Activated T-helper 1 cell treated with anti-CD3 and anti-CD28 coated beads, Interleukin-12 subunit alpha, Interleukin-12 subunit beta, Interleukin-2, Interleukin-4 antibody, amounts not matched to agents 30 ng/mL and 10 ng/mL and 1 ng/mL, durations not matched to agents 14 hours and 24 hours and 36 hours (primary cell): ENCODE measurements at places on chromosomes 16 and 17. TPM values are rescaled to one million over a fixed set of nuclear protein-coding genes. Genes with fewer than 3 reads are reported as not detected.

Gene KAT2A
- total RNA-seq, result 70.8 and 76.9 TPM in 2 replicates

Gene OTOA
- 0.10 TPM in 1 of 2 replicates, not detected in the other for total RNA-seq

Gene NTN1
- total RNA-seq, result 0.34 and 0.44 TPM in 2 replicates

Gene SERPINF2
- total RNA-seq, result 0.12 and 0.41 TPM in 2 replicates
